Mucosa of descending colon (tissue), 3 donors: ENCODE measurements at places on chromosomes 16 and 17.

- DNase-seq = no peak
Measured at GRCh38 chr16:89314357-89314756, 96.9 kb downstream of the ZNF778 start.

DNA sequence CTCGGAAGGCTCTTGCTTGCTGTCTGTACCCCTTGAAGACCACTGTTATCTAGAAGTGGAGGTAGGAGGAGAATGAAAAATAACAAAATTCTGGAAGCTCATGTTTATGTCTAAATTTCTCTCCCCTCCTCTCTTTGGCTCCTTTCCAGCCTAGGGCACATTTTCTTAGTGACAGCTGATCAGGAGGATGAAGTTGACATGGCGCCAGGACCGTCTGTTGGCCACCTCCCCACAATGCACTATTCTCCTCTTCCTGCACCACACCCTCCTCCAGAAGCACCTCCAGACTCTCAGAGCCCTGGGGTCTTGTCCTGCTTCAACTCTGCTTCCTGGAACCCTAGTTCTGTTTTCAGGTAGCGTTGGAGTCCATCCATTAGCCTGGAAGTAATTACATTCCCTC, 25.5 kb upstream of the SSTR2 start:
- no peak for DNase-seq

DNA sequence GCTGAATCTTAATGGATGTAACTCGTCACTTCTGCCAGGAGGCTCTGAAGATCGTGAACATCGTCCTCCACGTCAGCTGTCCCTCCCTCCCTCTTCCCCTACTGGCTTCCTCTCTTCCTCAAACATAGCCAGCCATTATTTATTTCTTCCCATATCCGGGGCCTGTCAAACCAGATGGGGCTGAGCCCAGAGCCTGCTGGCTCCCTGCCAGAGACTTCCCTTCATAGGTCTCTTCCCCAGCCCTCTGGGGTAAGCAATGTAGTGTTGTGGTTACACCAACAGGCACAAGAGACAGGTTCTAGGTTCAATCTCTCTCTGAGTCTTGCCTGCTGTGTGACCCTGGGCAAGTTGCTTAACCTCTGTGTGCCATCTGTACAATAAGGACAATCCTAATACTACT, 40.1 kb upstream of the ZFP90 start:
- peak; percentile 12 for DNase-seq

GRCh38 chr17:4551141-4551540, 4.0 kb downstream of the MYBBP1A start:
- DNase-seq = no peak
